ENCODE measurements at places on chromosomes 1 and 21.

DNA sequence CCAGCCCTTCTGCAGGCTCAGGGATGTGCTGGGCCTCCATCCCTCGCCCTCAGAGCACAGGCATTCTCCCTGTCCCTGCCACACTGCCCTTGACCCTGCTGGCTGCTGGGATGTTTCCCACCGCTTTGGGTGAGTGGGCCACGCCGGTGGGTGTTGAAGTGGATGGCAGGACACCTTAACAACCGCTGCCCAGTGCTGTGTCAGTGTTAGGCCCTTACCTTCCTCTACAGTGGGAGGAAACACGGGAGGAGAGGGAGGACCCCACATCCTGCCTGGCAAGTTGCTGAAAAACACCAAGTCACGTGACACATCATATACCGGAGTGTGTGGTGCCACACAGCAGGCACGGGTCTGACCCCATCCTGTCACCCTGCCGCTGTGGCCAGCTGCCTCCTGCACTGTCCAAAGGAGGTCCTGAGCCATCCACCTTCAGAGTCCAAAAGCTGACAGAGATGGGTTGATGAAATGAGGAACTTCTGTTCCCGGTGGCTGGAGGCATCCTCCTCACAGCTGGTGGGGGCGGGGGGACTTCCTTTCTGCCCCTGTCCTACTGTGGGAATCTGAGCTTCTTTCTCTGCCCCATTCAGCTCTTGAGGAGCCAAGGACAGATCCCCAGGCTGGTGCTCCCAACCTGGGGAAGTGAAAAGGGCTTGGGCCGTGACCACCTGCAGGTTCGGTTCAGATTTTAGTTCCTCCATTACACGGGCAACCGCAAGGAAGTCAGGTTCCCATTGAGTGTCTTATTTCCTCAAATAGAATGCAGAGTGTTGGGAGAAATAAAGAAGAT lies 3.2 kb upstream of the THEMIS2 start:
- peak; percentile 56 for DNase-seq

GRCh38 chr1:12549460-12550349 lies 68.3 kb downstream of the DHRS3 start:
- no peak for DNase-seq

DNA sequence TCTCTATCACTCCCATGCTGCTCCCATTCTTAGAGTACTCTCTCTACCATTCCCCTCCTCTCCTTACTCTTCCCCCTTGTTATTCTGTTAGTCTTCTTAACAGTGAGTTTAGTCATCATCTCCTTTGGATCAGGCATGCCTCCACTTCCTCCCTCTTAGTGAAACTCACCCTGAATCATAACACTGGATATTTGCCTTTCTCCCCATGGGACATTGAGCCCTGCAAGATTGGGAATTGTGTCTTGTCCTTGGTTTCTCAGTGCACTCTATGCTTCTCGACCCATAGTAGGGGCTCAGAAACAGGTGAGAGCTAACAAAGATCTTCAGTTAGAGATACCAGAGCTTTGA lies 68.3 kb upstream of the GCLM start:
- DNase-seq = no peak

DNA sequence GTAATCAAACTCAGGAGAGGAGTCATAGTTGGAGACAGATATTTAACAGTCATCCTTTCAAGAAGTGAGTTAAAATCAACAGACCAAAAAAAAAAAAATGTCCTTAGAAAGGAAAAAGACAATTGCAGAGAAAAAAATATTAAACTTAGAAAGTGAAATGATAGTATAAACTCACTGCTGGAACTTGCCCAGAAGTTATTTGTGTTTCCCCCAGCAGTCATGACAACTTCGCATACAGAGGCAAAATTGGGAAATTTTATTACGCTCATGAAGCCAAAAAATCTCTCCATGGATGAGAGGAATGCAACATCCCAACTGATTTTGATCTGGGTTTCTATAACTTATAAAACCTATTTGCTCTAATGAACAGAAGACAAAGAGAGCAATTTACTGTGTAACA lies 198.2 kb downstream of the LRRC7 start:
- DNase-seq = no peak

GRCh38 chr21:46011267-46011967 lies 29.8 kb downstream of the COL6A1 start:
- no peak for DNase-seq

- no peak for DNase-seq
These were observed 5.0 kb upstream of the KIF21B start for GRCh38 chr1:201028461-201028889.

DNA sequence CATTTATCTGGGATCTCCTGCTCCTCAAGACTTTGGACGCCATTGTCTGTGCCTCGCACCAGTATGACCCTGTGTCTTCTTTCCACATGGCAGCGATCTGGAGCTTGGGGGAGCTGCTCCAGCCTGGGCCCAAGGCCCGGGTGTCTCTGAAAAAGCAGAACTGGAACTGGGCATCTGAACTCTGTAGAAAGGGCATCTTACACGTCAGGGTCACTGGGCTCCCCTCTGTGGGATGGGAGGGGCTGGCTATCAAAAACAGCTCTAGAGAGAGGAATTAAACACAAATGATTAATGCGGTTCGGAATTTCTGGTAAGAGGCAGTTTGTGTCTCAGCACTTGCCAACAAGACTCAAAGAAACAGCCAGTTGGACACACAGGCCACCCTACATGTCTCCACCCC lies 16.1 kb downstream of the FCRL1 start:
- DNase-seq = no peak

- no peak for DNase-seq
These were observed 136.9 kb downstream of the CACNA1E start for GRCh38 chr1:181620183-181620582.

GRCh38 chr1:150065184-150065871 lies 2.2 kb upstream of the VPS45 start:
- DNase-seq = no peak

GRCh38 chr1:17540255-17541001 lies 930 bp downstream of the ARHGEF10L start:
- no peak for DNase-seq
